ENCODE measurements at places on chromosomes 13 and 19.

DNA sequence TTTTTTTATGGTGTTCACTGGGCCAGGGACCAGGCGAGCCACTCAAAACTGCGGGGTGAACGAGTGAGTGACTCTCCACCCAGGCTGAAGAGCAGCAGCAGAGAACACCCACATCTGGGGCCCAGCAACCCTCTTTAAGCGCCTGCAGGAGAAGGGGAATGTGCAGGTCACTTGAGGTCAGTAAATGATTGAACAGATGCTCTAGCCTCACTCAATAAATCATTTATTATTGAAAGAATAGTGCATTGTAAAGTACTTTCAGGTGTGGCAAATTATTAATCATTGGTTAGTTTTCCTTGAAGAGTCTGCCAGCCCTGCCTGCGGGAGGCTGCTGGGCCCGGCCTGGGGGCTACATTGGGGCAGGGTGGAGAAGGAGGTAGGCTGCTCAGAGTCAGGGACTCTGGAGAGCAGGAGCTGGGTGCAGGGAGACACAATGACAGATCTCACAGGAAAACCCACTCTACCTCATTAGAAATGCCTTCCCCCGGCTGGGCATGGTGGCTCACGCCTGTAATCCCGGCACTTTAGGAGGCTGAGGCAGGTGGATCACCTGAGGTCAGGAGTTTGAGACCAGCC is 42.5 kb downstream of the ABCC4 start:
- no peak for DNase-seq

DNA sequence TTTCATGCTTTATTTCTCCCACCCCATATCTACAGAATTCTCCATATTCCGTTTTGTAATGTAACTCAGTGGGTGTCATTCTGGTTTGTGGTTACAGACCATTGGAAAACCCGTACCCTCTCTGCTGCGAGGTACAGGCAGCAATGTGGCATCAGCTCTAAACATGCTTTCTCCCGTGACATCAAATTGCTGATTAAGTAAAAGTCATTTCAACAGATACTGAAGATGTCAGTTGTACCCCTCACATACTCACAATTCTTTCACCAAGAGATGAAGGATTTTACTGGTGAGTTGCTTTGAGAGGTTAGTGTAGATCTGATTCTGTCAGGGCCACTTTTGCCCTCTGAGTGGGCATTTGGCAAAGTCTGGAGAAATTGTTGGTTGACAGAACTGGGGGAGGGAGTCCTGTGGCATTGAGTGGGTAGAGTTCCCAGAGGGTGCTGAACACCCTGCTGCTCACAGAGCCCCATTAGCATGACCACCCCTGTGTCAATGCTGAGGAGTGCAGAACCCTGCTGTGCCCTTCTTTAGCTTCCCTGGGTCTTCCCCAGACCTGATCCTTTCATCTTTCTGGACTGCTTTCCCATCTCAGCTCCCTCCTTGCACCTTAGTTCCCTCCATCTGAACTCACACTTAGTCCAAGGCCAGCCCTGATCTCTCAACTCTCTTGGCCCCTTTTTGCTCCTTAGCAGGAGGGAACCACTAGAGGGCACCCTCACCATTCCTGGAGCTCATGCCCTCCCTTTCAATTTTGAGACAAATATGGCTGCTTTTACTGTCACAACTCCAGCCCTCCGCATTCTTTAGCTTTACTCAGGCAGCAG is 39.9 kb upstream of the CEACAM8 start:
- no peak for DNase-seq

- DNase-seq, result no peak
Measured at GRCh38 chr19:4390567-4391305, 9.6 kb downstream of the SH3GL1 start.

DNA sequence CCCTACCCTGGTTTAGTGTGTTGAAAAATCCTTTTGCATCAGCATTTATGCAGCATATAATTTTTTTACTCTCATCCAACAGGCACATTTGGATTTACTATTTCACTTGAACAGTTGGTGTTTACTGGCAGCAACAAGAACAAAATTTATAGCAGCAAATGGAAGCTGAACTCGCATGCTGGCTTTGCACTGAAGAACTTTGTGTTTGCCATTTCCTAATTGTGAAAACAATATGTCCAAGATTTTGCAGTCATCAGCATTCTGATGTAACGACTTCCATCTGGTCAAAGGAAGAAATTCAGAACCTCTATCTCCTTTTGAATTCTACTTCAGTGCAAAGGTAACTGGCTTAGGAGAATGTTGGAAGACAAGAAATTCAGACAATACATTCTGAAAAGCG is 131.0 kb downstream of the DLEU7 start:
- DNase-seq, result no peak

DNA sequence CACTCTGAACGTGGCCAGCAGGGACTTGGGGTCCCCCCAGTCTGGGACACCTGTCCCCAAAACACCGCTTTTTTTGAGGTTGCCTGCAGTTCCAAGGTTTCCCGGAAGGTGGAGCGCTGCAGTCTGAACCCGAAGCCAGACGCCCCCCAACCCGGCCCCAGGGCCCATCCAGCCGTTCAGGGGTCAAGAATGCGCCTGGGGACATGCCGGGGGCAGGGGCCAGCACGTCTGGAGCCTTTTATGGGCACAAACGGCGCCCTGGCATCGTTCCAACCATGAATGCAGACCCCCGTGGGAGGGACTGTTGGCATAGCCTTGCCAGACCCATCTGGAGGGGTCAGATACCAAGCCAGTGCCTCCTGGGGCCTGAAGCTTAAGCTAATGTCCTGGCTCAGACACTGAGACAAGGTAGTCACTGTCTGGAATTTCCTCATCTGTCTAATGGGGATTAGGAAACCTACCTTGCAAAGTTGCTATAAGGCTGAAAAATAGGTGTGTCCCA is 6.9 kb downstream of the S1PR5 start:
- DNase-seq, result peak; percentile 60

DNA sequence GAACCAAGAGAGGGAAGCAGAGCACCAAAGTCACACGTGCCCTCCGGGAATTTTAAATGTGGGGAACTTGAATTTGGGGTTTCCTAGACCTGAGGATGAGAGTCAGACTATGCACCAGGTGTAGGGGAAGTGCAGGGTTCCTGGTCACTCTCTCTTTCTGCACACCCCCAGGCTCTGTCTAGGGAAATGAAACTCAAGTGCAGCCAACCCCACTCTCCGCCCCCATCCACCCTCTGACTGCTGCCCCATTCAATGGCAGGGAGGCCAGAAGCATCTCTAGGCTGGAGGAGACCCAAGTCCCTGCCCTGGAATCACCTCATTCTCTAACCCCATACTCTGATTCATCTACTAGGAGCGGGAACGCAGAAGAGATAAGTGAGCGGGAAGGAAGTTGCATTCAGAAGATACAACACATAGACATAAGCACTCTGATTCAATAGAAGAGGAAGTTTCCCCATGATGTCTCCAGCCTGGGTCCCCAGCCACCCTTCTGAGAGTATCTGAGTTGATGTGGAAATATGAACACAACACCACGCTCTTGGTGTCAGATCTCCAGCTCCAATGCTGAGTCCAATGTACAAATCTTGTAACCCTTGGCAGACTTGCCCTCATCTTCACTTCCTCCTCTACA is 4.7 kb upstream of the SIGLEC14 start:
- no peak for DNase-seq

DNA sequence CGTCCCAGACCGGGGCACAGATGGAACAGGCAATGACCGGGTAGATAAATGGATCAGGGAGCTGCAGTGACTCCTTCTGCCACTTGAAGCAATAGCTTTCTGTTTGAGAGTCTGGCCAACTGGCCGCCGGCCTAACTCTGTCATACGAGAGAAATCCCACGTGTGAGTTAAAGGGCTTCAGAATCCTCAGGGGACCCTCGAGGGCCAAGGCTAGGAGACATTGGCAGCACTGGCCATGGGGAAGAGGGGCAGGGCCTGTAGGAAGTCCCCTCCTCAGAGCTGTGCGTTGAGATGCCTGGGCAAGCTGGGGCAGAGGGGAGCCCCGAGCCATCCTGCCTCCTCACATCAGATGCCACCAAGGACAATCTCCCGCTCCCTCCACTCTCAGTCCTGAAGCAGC is 51.6 kb downstream of the KLF2 start:
- DNase-seq, result no peak

GRCh38 chr19:40607311-40608239 is 6.4 kb downstream of the LTBP4 start:
- no peak for DNase-seq

- DNase-seq, result no peak
Measured at GRCh38 chr13:108313382-108313781, 43.9 kb downstream of the TNFSF13B start.

DNA sequence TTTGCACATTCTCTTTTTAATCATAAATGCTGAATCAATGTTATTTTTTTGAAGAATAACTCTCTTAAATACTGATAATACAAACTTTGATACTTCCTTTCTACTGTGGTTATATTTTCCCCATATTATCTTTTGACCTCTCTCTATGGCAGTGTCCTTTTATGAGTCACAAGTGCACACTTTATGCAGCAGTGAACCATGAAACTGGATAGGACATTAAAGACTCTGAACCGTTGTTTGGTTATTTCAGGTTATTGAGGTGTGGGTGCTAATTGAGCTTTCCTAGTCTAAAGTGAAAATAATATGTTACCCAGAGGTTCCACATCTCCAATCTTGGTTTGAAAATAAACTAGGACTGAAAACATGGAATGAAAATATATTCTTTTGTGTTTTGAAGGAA is 71.4 kb downstream of the DGKH start:
- no peak for DNase-seq

DNA sequence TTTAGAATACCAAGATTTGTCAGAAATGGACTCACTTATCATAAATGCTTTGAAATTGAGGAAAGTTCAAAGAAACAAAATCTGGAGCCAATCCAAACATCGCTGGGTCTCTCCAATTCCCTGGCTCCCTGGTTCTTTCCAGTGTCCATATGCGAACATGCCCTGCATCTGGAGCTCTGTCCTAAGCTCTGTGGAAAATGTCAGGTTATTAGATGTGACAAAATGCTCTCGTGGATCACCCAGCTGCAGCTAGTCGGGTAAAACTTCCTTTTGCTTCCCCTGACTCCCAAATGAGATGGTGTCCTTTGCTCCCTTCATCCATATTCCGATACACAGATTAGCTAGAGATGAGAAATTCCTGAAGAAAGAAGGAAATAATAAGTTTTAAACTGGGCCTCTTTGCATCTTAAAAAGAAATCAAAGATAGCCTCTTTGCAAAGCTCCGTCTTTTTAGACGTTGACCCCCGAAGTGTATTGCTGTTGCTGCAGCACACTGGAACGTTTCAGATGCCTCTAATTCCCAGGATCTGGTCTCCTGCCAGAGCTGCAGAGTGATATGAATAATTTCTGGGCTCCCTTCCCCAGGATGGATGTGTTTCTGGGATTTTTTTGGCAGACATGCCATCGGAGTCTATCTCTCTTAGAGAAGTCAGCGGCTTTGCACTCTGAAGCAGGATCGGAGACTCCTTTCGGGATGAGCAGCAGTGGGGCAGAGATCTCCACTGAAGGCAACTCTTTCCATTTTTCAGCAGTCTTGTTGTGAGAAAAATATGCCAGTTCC is 102.9 kb downstream of the TEX26 start:
- DNase-seq, result no peak
